Pulmonary artery endothelial cell (primary cell): ENCODE measurements at places on chromosomes 11 and 22. TPM values are rescaled to one million over a fixed set of nuclear protein-coding genes. Genes with fewer than 3 reads are reported as not detected.

TMEM109 gene
- 70.9 and 95.5 TPM in 2 replicates for total RNA-seq

TMPRSS4 gene
- total RNA-seq, result not detected in 2 replicates

TMEM86A gene
- total RNA-seq, result 0.92 and 2.4 TPM in 2 replicates

DRD4 gene
- total RNA-seq, result not detected in 2 replicates

SHISAL1 gene
- under 0.01 TPM in 1 of 2 replicates, not detected in the other for total RNA-seq

DGAT2 gene
- 0.49 and 2.2 TPM in 2 replicates for total RNA-seq

TSGA10IP gene
- not detected in 2 replicates for total RNA-seq

GDPD4 gene
- not detected in 2 replicates for total RNA-seq

TECTA gene
- total RNA-seq, result 0.25 and 0.33 TPM in 2 replicates

CRYBA4 gene
- not detected in 2 replicates for total RNA-seq

INPP5J gene
- total RNA-seq, result 0.20 and 0.25 TPM in 2 replicates

IL17REL gene
- 0.04 and 0.20 TPM in 2 replicates for total RNA-seq

TMEM45B gene
- 0.42 and 1.8 TPM in 2 replicates for total RNA-seq

SCN3B gene
- total RNA-seq, result 0.13 and 0.39 TPM in 2 replicates

LRRN4CL gene
- under 0.01 and 0.04 TPM in 2 replicates for total RNA-seq

WNT11 gene
- total RNA-seq, result not detected in 2 replicates

NAT10 gene
- 23.2 and 27.5 TPM in 2 replicates for total RNA-seq

F2 gene
- total RNA-seq, result 0.14 TPM in 1 of 2 replicates, not detected in the other

PPP1CA gene
- 239 and 250 TPM in 2 replicates for total RNA-seq

SMDT1 gene
- 10.8 and 14.5 TPM in 2 replicates for total RNA-seq

PARVA gene
- 23.5 and 31.8 TPM in 2 replicates for total RNA-seq

OR2AG1 gene
- under 0.01 TPM in 1 of 2 replicates, not detected in the other for total RNA-seq

CTSF gene
- 20.4 TPM in 2 replicates for total RNA-seq

VPREB3 gene
- total RNA-seq, result not detected in 2 replicates

ANO9 gene
- total RNA-seq, result 0.07 TPM in 1 of 2 replicates, not detected in the other

FTH1 gene
- total RNA-seq, result 491 and 772 TPM in 2 replicates
